Fibroblast of the aortic adventitia (primary cell): ENCODE measurements at places on chromosomes 2 and 18.

- DNase-seq = no peak
Measured at GRCh38 chr18:47075098-47075883, 39.9 kb upstream of the ELOA2 start.

DNA sequence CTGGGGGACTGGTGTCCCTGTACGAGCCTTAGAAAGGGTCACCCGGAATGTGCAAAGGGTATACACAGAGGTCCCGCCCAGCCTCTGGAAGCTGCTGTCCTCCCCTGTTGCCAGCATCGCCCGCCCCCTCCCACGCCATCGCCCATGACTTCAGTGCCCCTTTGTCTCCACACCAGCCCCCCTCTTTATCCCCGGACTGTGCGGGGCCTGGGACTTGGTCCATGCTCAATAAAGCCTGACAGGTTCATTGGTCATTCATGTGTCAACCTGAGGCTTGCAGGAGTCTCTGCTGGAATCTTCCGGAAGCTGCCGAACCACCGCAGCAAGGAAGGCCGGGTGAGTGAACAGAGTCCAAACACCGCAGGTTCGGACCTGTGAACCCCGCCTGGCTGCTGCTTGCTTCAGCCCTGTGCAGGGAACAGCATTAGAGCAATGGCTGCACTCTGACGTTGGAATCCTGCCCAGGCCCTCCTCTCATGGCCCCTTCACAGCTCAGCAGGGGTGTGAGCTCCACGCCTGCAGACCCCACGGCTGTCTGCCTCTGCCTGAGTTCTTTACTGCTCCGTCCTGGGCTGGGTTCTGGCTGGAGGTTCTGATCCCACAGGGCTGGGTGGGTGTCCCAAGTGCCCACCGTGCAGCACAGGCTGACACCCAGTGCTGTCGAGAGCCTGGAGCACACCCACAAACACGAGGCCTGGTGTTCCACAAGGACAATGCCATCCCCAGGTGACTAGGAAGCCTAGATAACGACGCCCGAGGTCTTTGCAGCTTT, 96.5 kb downstream of the SEPTIN10 start:
- no peak for DNase-seq

DNA sequence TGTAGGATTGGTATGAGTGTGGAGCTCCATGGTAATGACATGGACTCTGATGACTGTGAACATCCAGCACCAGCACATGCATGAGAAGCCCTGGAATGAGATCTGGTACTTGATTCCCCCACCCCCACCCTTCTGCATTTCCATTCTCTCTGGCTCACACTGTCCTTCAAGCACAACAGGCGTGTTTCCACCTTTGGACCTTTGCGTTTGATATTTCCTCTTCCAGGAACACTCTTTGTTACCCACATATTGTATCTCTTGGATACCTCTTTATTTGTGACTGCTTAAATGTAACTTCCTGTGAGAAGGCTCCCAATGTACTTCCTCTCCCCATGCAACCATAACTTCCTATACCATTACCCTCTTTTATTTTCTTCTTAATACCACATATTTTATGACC, 263.8 kb downstream of the HNMT start:
- no peak for DNase-seq

DNA sequence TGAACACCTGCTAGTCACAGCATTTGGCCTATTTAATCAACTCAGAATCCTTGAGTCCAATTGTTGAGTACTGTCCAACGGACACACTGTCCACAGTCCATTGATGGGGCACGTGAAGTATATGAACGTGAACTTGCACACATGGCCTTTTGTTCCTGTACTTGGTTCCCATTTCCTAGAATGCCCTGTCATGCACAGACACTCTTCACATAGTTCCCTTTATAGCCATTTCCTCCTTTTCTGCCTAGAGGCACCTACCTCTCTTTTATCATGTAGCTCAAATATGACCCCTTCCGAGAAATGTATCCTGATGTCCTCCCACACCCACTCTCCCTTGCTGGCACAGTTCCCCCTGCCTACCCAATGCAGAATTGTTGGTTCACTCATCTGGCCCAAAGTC, 8.7 kb upstream of the CRYGA start:
- no peak for DNase-seq

DNA sequence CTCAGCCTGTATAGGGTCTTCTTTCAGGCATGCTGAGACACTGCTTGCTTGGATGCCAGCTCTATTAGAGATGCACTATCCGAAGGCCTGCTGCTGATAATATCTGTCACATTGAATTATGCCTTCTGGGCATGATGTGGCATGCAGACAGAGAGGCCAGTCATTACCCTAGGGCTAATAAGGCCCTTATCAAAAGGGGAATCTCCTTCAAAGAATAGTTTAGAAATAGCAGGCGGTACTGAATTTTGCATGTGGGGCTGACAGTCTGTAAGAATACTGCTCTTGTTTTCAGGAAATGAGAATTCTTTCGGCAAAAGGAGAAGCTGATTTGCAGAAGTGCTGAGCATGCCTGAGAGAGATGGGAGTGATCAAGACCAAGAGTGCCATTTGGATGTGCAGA, 13.1 kb upstream of the LHCGR start:
- DNase-seq = no peak

DNA sequence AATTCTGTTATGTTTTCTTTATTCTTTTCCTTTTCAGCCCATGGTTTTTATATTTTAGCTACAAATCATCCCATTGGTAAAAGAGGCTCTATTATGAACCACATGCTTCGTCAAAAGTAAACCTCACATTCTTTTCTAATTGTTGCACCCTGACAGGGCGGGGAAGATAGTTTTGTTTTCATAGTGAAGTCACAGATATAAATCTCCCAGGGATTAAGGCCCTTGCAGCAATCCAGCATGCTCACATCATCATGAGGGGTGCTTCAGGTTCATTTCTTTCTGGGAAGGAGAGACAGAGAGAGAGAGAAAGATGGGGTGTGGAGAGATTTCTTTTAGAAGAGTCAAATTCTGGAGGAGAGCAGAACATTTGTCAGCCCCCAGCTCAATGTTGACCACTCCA, 124.5 kb upstream of the CDC42EP3 start:
- DNase-seq = peak; percentile 59

- no peak for DNase-seq
Measured at GRCh38 chr2:219024059-219024458, 17.3 kb downstream of the CFAP65 start.

- no peak for DNase-seq
Measured at GRCh38 chr2:154291511-154291910, 407.0 kb upstream of the KCNJ3 start.

DNA sequence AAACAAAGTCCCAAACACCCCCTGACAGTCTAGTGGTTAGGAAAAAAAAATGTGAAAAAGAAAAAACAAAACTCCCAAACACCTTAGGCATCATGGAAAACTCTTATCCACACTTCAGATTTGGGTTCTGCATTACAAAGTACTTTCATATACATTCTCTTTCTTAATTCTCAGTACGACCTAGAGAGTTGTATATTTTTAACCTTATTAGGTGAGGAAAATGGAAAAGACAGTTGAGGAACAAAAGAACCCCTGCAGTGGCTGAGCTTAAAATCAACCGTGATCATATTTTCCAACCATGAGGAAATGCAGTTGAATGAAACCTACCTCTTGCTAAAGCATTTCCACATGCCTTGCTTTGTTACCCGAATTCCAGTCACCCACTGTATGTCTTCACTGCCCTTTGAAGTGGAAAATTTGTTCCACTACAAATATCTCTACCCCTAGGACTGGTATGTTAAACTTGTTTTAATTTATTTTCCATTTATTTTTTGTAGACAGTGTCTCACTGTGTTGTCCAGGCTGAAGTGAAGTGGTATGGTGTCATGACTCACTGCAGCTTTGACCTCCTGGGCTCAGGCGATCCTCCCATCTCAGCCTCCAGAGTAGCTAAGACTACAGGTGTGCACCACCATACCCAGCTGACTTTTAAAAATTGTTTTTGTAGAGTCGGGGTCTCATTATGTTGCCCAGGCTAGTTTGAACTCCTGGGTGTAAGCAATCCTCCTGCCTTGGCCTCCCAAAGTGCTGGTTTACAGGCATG, 56.9 kb upstream of the LPIN2 start:
- no peak for DNase-seq

DNA sequence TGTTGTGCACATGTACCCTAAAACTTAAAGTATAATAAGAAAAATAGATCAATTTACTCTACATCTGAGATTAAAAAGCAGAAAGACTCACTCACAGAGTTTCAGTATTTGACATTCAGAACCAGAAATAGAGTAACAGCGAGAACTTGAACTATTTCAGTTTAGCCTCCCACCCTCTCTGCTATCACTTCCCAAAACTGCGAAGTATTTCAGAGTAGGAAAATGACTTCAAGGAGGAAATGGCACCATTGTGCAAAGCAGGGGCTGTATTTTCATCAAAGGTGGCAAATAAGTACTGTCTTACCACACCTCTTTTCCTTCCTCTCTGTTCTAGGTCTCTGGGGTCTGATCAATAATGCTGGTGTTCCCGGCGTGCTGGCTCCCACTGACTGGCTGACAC, 13.6 kb downstream of the DHRS9 start:
- no peak for DNase-seq

- no peak for DNase-seq
Measured at GRCh38 chr2:158934170-158934569, 34.3 kb upstream of the TANC1 start.
